C1 segment of cervical spinal cord (tissue), 14 donors: ENCODE measurements at places on chromosomes 7 and 10.
A peak's percentile ranks its signal among the peaks of the same experiment; 100 is the strongest.

- DNase-seq = no peak
Measured at GRCh38 chr10:77237120-77237519, 400.5 kb downstream of the KCNMA1 start.

DNA sequence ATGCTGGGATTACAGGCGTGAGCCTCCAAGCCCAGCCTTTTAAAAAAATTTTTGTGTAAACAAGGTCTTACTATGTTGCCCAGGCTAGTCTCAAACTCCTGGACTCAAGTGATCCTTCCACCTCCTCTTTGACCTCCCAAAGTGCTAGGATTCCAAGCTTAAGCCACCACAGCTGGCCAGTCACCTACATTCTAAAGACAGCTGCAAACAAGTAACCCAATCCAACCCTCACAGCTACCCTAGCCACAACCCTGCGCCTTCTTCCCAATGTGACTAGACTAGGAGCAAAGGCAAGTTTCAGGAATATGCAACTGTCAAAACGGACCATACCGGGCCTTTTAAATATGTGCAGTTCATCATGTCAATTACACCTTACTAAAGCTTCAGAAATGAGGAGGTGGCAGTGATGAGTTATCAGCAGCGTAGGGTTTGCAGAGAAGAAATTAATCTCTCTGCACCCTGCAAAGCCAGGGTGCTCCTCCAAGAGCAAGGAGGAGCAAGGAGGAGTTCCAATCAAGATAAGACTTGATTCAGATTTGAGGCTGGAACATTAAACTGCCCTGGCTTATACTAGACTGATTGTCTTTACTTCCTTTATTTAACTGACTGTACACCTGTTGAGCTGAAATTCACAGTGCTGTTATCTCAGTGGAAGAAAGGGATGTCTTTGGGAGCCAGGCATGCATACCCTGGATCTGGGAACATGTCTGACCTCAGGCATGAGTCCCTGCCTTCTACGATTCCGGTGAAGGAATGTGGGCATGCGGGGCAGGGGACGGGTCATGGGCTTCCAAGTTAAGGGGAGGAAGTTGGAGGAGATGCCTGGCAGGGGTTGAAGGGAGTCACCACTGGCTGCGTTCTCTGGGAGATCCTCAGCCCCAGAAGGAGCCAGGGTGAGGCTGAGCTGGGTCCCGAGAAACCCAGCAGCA lies 15.5 kb upstream of the TMEM120A start:
- DNase-seq = no peak

GRCh38 chr10:107544706-107545520 lies 380.4 kb upstream of the SORCS1 start:
- DNase-seq = no peak

- no peak for DNase-seq
Measured at GRCh38 chr7:11786186-11786585, 45.8 kb downstream of the THSD7A start.

- DNase-seq = no peak
Measured at GRCh38 chr10:86461963-86462804, 59.4 kb downstream of the WAPL start.

DNA sequence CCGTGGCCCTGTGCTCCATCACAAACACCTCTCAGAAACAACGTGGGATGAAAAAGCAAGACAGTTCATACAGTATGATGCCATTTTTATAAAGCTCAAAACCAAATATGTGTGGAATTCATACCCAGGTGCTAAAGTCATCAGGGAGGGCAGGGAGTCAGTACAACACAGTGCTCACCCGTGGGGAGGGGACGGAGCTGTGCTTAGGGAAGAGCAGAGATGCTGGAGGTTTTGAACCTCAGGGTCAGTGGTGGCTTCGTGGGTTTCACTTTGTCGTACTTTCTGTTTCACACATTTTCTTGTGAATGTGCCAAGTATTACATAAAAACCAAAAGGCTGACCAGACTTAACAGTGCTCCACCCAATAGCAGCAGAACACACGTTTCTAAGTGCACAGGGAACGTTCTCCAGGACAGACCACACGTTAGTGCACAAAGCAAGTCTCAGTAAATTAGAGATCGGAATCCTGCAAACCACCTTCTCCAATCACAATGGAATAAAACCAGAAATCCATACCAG lies 21.2 kb downstream of the ZMIZ2 start:
- DNase-seq = no peak

- no peak for DNase-seq
Measured at GRCh38 chr10:119233821-119234220, 26.4 kb downstream of the GRK5 start.

DNA sequence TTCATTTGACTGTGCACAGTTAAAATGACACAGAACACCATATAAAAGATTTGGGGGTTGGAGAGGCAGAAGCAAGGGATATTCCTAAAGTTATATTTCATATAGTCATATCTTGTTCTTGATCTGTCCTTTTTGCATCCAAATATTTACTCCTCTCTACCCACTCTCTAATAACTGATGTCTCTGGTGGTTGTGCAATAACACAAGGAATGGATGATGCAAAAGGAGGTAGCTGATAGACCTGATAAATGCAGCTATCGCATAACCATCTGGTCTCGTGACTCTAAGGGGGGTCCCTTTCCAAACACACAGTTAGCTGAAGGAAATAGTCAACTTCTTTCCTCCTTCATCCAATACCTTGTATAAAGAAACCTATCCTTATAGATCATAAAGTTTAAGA lies 123.1 kb downstream of the POLR1F start:
- no peak for DNase-seq

GRCh38 chr10:9228771-9229170 lies 1174.3 kb downstream of the GATA3 start:
- DNase-seq = no peak

GRCh38 chr7:12866207-12866606 lies 178.8 kb downstream of the ARL4A start:
- DNase-seq = no peak

GRCh38 chr7:55590517-55591281 lies 18.4 kb upstream of the VOPP1 start:
- no peak for DNase-seq

GRCh38 chr7:830069-830468 lies 2.2 kb upstream of the SUN1 start:
- no peak for DNase-seq

DNA sequence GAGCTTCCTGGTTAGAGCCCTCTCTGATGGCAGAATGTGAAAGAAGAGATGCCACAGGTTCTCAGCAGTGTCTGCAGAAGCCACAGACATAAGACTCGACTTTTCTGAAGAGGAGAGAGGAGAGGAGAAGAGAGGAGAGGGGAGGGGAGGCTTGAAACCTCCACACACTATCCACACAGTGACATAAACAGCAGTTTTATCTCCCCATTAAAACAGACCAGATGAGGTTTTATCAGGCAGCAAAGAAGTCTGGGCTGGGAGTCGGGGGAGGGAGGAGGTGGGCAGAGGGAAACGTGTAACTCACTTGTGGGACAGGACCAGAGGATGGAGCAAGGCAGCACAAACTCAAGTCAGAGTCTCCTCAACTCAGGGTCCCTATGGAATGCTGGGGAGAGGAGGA lies 76.5 kb downstream of the XPNPEP1 start:
- DNase-seq = no peak

GRCh38 chr7:69426705-69427104 lies 171.6 kb upstream of the AUTS2 start:
- no peak for DNase-seq

DNA sequence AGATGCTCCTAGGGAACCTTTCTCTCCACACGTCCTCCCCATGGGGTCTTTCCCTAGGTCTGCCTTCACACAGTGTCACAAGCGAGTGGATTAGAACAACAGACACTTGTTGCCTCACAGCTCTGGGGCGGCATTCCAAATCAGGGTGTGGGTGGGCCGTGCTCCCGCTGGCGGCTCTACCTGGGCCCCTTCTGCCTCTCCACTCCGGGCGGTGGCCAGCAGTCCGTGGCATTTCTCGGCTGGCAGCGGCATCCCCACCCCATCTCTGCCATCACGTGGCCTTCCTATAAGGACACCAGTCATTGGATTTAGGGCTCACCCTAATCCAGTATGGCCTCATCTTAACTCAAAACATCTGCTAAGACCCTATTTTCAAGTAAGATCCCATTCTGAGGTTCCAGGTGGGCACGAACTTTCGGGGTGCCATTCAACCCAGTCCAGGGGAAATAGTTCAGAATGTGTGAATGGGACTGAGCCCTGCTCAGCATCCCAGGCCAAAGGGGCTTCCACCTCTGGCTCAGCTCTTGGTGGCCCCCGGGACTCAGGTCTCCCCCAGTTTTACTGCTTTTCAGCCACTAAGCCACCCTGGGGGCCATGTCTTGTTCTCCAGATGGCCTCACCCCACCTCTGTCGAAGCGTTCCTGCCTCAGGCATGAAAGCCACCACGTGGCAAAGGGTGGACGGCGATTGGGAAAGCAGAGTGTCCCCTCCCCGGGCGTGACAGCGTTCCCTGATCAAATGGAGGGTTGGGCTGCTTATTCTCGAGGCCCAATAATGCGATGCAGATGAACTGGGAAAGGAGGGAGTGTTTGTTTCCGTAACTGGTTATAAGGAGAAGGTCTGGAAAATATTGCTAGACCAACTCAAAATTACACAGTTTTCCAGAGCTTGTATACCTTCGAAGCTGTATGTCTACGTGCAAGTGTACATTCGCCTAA lies 350.0 kb downstream of the GLRX3 start:
- no peak for DNase-seq

DNA sequence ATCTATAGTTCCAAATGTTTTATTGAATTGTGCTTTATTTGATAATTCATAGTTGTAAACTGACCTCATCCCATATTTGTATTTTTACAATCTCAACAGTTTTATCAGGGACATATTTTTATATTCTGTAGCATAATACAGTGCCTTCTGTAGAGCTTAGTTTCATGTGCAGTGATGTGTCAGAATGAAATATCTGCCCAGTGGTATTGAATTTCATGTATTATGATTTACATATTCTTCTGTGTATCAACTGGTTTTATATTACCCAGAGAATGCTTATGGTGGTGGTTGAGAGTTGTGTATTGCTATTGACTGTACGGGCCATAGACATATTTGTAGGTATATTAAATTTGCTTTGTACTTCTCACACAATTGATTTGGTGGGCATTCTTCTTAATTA lies 89.9 kb downstream of the KAT6B start:
- DNase-seq = no peak

- DNase-seq = no peak
Measured at GRCh38 chr7:96621932-96622331, 87.7 kb downstream of the SEM1 start.

DNA sequence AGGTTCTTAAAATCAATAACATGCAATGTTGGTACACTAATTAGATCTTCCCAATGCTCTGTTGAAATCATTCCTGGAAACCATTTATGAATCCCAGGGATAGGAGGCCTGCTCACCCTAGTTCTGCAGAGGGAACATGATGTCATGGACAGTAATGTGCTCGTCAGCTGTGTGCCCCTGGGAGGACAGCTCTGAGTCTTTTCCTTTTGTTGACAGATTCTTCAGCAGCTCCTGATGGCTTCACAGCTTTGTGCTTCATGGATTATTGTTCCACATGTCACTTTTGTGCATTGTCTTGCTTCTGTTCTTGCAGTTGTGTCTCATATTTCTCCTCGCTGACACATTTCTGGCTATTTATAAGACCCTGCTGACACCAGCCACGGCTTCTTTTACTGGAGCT lies 367.5 kb downstream of the CCSER2 start:
- DNase-seq = no peak

DNA sequence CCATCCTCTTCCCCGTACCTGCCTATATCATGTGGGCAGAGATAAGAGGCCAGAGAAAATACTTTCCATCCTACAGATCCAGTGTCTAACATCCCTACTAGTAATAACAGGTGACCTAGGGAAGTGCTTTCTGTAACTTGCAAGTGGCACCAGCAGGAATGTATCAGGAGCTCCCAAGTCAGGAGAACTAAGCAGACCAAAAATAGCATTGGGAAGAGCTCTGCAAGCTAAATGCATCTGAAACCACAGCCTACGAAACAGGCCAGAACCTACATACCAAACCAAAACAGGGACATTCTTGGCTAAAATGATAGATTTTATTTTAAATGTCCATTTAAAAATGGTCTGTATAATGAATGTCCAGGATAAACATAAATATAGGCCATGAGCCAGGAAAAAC lies 680.8 kb downstream of the PHTF2 start:
- no peak for DNase-seq

- no peak for DNase-seq
Measured at GRCh38 chr7:2452074-2452507, 24.1 kb downstream of the GRIFIN start.

DNA sequence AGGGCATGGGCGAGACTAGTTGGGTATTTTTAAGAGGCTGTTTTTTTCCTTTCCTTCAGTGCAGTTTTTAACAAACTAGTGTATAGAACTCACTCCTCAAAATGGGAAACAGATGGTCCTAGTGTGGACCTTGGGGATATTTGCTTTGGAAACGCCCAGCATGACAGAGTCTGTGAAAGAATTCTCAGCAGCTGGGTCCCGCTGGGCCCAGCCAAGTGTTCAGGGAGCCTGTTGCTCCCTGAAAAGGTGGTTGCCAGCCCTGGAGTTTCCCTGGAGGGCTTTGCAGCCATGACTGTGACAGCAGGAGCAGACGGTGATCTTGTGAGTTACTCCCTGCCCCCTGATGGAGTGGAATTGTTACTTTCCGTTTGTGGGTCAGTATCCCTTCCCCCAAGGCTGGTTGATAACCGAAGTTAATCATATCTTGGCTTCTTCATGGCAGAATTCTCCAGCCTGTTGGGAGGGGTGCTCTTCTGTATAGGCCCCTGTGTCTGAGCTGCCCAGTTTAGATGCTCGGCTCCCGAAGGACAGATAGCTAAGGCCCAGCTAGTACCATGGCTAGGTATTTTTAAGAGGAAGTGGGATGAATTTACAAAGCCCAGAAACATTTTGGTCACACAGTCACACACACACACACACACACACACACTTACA lies 278.6 kb upstream of the HABP2 start:
- no peak for DNase-seq

DNA sequence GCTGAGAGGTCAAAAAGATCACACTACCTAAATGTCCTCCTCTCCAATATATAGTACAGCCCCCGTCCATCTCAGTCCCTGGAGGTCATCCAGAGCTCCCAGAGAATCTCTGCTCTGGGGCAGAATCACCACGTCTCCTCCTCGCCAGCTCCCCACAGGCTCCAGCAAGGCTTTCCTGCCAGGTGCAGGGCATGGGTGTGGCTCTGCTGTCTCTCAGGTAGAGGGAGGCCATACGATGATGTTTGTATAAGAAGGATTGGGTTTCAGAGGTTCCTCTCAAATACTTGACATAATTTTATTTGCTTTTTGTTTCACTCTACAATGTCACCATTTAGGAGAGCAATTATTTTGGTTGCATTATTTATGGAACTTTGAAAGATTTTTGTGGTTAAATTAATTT lies 98.3 kb upstream of the PRSS58 start:
- no peak for DNase-seq

GRCh38 chr10:124622158-124622557 lies 122.0 kb downstream of the FAM53B start:
- no peak for DNase-seq

- DNase-seq = peak; percentile 3
Measured at GRCh38 chr7:97480772-97481390, 251.0 kb upstream of the TAC1 start.

DNA sequence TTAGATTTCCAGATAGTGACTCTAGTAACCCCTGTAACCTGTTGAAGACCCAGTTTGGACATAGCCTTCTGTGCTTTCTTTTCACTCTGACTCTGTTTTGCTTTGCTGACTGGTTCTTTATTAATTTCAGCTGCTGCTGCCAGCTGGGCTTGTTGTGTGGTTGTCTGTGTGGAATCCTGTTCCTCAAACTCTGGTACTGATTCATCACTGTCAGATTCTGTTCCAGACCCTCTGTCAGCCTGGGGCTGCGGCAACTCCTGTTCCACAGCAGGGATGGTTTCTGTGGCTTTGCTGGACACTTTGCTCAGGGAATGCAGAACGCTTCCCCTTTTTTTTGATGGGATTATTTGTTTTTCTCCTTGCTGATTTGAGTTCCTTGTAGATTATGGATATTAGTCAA lies 104.9 kb downstream of the SEC23IP start:
- no peak for DNase-seq
